ENCODE measurements at places on chromosomes 12 and 14.

- no peak overlapping the region for H3K4me3 ChIP-seq
- no peak overlapping the region for H3K27ac ChIP-seq
- no peak for DNase-seq
- no peaks in the 10 kb centered on the region for H3K27me3 ChIP-seq
- H3K36me3 ChIP-seq = no peaks in the 10 kb centered on the region
Observed at GRCh38 chr14:33696165-33696564, 254.7 kb downstream of the EGLN3 start.

GRCh38 chr14:92135269-92135668, 13.5 kb downstream of the CPSF2 start:
- H3K36me3 ChIP-seq = peaks cover 13% of the 10 kb centered on the region
- DNase-seq = no peak
- H3K4me1 ChIP-seq = no peaks in the 10 kb centered on the region

DNA sequence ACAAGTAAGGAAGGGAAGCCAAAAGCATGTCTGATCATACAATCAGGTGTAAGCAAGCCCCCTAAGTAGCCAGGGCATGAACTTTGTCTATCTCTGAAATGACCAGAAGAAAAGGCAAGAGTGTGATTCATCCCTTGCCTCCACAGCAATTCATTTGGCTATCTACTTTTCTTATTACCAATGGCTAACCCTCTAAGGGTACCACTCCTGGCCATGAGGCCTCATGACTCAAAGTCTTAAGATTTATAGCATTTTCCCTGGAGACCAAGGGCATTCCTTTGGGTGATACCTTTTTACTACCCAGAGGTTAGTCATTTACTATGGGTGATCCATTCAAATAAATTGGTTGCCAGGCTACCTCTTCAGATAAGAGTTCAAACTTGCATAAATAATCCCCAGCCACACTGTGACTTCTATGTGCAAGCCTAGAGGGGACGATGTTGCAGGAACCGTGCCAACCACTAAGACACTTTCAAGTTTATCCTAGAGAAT, 1.5 kb upstream of the LGALS3 start:
- H3K27ac ChIP-seq = no peak overlapping the region
- peaks cover 3% of the 10 kb centered on the region for H3K27me3 ChIP-seq
- no peaks in the 10 kb centered on the region for H3K36me3 ChIP-seq
- no peak overlapping the region for H3K4me3 ChIP-seq

GRCh38 chr12:53290661-53291060, 4.7 kb upstream of the PFDN5 start:
- H3K36me3 ChIP-seq = no peaks in the 10 kb centered on the region
- H3K27ac ChIP-seq = no peak overlapping the region
- DNase-seq = no peak
- H3K4me3 ChIP-seq = no peak overlapping the region

DNA sequence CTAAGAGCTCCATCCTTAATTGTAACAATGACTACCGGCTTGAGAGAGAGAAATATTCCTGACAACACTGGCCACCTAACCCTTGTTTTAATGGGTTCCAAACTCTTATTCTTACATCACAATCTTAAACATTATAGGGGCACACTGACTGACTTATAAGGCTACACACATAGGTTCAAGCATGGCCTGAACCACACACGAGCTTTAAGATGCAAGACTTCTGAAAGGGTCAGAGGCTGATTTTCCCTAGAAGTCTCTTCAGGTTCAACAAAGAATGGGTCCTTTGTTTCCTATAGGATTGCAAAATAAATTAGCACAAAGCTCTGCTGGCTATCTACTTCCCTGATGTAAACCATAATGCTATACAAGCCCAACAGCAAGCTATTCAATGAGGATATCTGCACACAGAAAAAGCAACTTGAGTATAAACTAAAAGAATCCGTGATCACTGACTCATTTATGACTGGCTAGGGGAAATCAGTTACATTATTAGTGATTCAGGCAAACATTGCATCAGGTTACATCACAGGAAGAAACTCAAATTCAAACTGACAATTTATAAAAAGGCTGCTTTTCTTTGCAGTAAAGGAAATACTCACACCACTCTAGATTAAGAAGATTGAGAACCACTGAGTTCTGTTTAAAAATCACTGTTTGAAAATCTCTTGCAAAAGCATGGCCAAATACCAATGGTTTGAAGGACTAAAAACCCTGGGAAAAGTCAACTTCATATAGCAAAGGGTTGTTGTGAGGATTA, 8.5 kb downstream of the BTG1 start:
- peaks cover 25% of the 10 kb centered on the region for H3K36me3 ChIP-seq
- H3K27ac ChIP-seq = peak overlapping the region; percentile 62
- no peaks in the 10 kb centered on the region for H3K27me3 ChIP-seq
- H3K4me1 ChIP-seq = peaks cover 52% of the 10 kb centered on the region
- DNase-seq = no peak

GRCh38 chr12:6546016-6546415, 9.8 kb downstream of the IFFO1 start:
- no peak overlapping the region for H3K27ac ChIP-seq
- peaks cover 25% of the 10 kb centered on the region for H3K36me3 ChIP-seq
- no peak overlapping the region for H3K4me3 ChIP-seq
- H3K4me1 ChIP-seq = peaks cover 3% of the 10 kb centered on the region
- DNase-seq = no peak

- DNase-seq = no peak
- peaks cover 13% of the 10 kb centered on the region for H3K27me3 ChIP-seq
- no peak overlapping the region for H3K27ac ChIP-seq
- H3K4me3 ChIP-seq = no peak overlapping the region
- no peaks in the 10 kb centered on the region for H3K4me1 ChIP-seq
- H3K36me3 ChIP-seq = no peaks in the 10 kb centered on the region
Observed at GRCh38 chr12:25584596-25584995, 31.5 kb upstream of the LMNTD1 start.

GRCh38 chr14:92549859-92550230, 36.3 kb downstream of the RIN3 start:
- H3K27ac ChIP-seq = no peak overlapping the region
- H3K36me3 ChIP-seq = peaks cover 2% of the 10 kb centered on the region
- no peak overlapping the region for H3K4me3 ChIP-seq
- peaks cover 9% of the 10 kb centered on the region for H3K27me3 ChIP-seq

GRCh38 chr12:123713823-123714585, 1.9 kb downstream of the ATP6V0A2 start:
- no peaks in the 10 kb centered on the region for H3K27me3 ChIP-seq
- H3K36me3 ChIP-seq = no peaks in the 10 kb centered on the region
- H3K4me3 ChIP-seq = peak overlapping the region; percentile 68
- H3K4me1 ChIP-seq = peaks cover 20% of the 10 kb centered on the region
- peak overlapping the region; percentile 57 for H3K27ac ChIP-seq

DNA sequence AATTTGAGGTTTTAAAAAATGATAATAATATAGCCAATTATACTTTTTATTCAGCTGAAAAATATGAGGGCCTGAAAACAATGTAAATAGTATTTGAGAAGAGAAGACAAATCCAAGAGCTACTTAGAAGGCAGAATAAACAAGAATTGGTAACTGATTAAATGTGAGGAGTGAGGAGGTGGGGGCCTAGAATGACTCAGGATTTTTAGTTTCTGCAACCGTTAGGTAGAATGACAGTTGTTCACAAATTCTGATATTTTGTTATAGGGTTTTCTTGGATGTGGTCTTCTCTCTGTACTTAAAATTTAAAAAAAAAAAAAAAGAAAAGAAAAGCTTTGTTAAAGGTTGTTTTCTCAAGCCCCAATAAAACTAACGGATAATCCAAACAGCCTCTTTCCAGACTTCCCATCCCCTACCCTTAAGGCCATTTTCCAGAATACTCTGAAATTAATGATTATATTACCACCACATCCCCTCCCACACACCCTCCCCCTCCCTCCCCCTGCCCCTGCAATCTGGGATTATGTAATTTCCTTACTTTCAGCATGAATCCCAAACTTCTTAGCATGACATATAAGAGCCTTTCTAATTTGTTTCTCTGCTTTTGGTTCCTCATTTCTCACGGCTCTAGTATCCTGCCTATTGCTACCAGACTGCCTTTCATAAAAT, 50.4 kb downstream of the LRP6 start:
- H3K36me3 ChIP-seq = peaks cover 4% of the 10 kb centered on the region
- peaks cover 11% of the 10 kb centered on the region for H3K27me3 ChIP-seq
- H3K4me3 ChIP-seq = no peak overlapping the region
- H3K27ac ChIP-seq = peak overlapping the region; percentile 26
- DNase-seq = no peak

DNA sequence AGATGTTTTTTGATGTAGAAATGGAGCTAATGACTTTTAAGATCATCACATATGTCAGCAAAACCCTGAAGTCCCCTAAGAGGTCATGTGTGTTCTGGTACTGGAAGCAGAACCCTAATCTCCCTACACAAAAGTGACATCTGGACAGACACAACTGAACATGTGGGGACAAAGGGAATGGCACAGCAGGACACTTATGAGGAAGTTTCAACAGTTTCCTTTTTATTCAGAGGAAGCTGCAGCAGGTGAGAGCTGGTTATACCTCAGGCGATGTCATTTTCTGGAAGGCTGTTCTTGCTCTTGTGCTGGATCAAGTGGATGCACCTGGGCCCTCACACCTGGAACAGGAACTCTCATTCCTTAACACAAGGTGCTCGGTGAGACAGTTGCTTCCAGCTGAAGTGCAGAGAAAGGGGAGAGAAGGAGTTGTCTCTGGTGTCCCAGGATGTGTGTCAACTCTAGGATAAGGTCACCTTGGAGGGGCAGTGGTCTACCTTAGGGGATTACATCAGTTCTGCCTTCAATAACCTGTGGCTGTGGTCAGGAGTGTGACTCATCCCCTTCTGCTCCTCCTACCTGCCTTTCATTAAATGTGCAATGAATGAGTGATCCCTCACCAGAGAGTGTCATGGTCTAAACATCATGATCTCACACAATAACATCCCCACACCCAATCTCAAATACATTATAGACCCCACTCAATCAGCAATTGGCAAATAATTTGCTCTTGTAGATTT, 463.4 kb downstream of the TMEM121 start:
- H3K4me1 ChIP-seq = peaks cover 10% of the 10 kb centered on the region
- H3K27me3 ChIP-seq = no peaks in the 10 kb centered on the region
- no peaks in the 10 kb centered on the region for H3K36me3 ChIP-seq
- DNase-seq = no peak
- H3K27ac ChIP-seq = no peak overlapping the region

DNA sequence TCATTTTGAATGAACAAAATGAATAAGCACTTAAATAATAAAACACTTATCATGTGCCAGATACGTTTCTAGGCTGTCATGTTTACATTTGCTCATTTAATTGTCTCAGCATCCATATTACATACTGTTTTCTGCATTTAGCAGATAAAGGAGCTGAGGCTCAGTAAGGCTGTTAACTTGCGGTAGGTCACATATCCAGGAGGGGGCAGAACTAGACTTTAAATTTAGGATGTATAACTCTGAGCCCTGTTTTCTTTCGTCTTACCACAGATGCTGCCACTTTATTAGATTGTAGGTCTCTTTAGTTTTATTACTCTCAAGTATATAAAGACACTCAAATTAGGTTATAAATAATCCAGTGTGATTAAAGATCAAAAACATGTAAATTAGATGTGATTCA, 17.7 kb downstream of the IRAK4 start:
- DNase-seq = no peak
- H3K27ac ChIP-seq = no peak overlapping the region
- H3K36me3 ChIP-seq = peaks cover 17% of the 10 kb centered on the region
- H3K27me3 ChIP-seq = no peaks in the 10 kb centered on the region

DNA sequence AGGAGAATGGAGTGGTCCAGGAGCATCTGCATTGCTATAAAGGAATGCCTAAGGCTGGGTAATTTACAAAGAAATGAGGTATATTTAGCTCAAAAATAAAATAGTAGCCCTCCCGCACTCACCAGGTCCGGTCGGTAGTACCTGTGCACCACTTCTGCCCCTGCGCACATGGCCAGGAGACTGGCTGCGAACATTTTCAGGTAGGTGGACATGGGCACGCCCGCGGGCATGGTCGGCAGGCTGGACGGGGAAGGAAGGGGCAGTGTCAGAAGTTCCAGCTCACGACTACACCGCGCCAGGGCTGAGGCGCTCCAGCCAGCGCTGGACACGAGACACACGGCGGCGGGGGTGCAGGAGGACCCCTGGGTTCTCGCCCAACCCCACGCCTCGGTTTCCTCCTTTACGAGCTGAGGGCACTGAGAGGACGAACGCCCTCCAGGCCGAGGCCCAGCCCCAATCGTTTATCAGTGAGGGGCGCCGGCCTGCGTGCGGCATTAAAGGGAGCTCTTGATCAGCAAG, 9.1 kb upstream of the TDG start:
- no peaks in the 10 kb centered on the region for H3K27me3 ChIP-seq
- peaks cover 25% of the 10 kb centered on the region for H3K4me1 ChIP-seq
- peak overlapping the region; percentile 99 for H3K4me3 ChIP-seq
- DNase-seq = no peak
- H3K36me3 ChIP-seq = peaks cover 8% of the 10 kb centered on the region

GRCh38 chr14:86540636-86541247, 1010.8 kb downstream of the FLRT2 start:
- H3K4me3 ChIP-seq = no peak overlapping the region
- no peak for DNase-seq
- H3K27ac ChIP-seq = no peak overlapping the region

DNA sequence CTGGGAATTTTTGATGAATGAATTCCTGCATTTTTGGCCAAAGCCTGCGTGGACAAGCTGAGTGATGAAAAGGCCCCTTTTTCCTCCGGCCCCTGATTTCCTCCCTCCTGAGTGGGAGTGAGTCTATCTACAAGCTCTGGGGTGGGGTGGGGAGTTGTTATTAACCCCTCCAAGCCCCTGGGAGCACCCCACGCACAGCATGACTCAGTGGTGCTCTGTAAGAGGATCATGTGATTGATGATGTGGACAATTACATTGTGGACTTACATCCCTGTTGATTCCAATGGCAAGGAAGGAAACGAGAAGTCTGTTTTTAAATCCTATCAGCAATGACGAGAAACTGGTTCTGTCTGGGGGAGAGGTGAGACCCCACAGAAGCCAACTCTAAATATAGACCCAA, 5.1 kb upstream of the DLK1 start:
- no peak overlapping the region for H3K4me3 ChIP-seq
- DNase-seq = no peak
- no peaks in the 10 kb centered on the region for H3K4me1 ChIP-seq
- no peak overlapping the region for H3K27ac ChIP-seq
- peaks cover 2% of the 10 kb centered on the region for H3K36me3 ChIP-seq

DNA sequence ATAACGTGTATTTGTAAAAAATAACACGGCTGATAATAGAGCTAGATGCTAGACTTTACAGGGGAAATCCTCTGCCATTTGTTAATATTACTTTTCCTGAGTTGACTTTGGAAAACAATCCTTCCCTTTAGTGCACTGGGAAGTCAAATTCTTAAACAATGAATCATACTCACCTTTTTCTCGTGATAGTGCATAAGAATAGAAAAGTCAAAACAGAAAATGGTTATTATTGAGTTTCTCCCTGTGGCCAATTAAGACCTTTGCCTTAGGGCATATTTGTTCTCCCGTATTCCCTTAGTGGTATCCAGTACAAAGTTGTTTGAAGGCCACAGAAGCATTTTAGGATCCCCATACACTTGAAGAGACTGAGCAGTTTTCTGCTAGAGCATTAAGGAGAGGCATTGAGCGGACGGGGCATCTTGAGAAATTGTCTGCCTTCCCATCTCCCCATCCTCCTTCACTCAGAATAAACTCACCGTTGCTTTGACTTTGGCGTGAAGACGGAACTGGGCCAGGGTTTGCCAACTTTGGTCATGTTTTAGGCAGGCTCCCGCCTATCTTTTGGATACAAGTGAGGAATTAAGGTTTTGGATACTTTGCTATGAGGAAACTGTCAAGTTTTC, 171.3 kb downstream of the TMTC2 start:
- no peak for DNase-seq
- H3K4me3 ChIP-seq = no peak overlapping the region
- no peaks in the 10 kb centered on the region for H3K27me3 ChIP-seq
- H3K27ac ChIP-seq = no peak overlapping the region
- H3K4me1 ChIP-seq = no peaks in the 10 kb centered on the region
- peaks cover 7% of the 10 kb centered on the region for H3K36me3 ChIP-seq

Measured in memory B cell (primary cell).